Muscle of arm (tissue), 14 donors: ENCODE measurements at places on chromosomes 12 and 14.

DNA sequence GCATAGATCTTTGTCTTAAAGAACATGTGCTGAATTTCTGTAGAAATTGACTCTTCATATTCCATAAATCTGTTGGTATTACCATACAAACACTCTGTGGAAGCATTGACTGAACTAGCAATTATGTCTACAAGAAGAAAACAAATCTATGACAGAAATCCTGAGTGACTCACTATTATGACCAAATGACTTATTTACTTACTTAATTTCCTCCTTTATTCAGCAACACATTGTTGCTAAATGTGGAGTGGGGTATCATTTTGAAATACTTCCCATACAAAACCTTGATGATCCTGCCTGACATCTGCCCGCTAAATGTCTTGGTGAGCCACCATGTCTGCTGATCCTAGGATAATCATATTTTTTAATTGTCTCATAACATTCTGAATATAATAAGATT is 99.1 kb upstream of the SLCO1C1 start:
- no peak for DNase-seq

DNA sequence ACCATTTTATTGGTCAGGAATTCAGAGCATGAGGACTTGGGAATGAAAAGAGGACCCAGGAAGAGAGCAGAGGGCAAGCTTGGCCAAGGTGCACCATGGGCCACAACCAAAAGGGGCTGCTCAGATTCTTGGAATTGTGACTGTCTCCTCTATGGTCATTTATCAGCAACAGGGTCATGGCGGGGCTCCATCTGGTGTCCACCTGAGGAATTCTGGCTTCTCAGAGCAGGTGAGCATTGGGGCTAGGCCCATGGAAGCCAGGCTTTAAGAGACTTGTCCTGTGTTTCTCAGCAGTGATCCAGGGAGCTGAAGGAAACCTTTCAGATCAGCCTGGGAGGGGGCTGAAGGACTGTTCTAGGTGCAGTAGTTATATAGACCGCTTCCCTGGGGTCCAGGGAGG is 2.6 kb upstream of the RIN3 start:
- no peak for DNase-seq

- DNase-seq = peak; percentile 86
These were observed 59.4 kb downstream of the DGLUCY start for GRCh38 chr14:91173221-91173670.

- no peak for DNase-seq
These were observed 55.0 kb downstream of the EMP1 start for GRCh38 chr12:13251521-13251920.

DNA sequence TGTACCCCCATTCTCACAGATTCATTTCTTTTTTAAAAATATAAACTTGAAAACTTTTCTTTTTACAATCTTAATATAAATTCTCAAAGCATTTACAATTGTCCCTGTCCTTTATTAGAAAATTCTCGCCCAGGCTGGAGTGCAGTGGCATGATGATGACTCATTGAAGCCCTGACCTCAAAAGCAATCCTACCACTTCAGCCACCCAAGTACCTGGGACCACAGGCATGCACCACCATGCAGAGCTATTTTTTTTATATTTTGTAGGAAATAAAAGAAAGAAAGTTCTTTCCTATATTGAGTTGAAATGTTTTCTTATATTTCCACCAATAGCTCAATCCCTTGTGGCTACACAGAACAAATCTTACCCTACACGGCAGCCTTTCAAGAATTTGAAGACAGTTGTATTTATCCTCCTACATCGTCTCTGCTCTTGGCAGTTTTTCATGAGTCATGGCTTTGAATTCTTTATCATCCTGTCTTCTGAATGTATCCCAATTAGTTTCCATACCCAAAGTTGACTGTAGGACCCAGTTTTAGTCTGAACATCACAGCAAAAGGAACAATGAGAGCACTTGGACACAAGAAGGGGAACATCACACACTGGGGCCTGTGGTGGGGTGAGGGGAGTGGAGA is 52.4 kb downstream of the SYT1 start:
- DNase-seq = no peak

DNA sequence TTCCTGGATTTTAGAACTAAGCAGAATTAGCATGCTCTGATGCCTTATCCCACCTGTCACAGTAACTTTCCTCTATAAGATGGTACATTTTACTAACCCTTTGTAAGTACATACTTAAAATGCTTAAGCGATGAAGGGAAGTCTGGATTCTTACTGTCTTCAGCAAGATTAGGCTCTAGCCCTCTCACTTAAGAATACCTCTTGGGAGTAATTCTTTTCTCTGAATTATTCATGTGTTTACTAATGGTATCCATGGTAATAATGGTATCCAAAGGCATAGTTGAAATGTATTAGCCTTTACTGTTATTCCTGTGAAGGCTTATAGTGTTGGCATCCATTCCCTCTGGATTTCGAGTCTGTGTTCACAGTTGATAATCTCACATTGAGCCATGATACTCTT is 176.9 kb downstream of the MON2 start:
- DNase-seq = no peak

- DNase-seq = no peak
These were observed 75.2 kb upstream of the MYL2 start for GRCh38 chr12:110995615-110996014.

GRCh38 chr12:124321556-124322270 is 26.8 kb downstream of the RFLNA start:
- DNase-seq = no peak
